ENCODE measurements at places on chromosomes 5 and 9. TPM values are rescaled to one million over a fixed set of nuclear protein-coding genes. Genes with fewer than 3 reads are reported as not detected.

The KIF12 gene
- total RNA-seq = 2.3 TPM

The PHF24 gene
- total RNA-seq = 0.19 TPM

The IFNA2 gene
- total RNA-seq = not detected

The IL12B gene
- 0.02 TPM for total RNA-seq

Data from A549 treated with dexamethasone at 1 μM for 4 hours (cell line).